ENCODE measurements at places on chromosomes 13 and 19.
A peak's percentile ranks its signal among the peaks of the same experiment; 100 is the strongest.

DNA sequence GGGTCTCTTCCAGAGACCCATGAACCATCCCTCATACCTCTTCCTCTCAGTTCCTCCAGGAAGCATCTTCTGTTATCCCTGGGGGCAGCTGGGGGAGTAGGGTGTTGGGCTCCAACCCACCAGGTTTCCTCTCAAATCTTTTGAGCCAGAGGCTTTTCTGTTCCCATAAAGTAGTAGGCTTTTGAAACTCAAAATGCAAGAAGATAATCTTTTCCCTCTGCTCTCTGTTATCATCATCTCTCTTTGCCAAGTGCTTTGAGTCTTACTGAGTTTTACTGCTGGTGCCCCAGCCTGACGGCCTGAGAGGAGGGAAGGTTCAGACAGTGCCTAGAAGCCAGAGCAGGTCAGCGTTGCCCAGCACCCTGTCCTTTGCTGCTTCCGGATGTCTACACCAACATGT lies 157.2 kb downstream of the B3GLCT start:
- no peak for DNase-seq

GRCh38 chr13:51794964-51795363 lies 9.0 kb downstream of the DHRS12 start:
- DNase-seq = no peak

DNA sequence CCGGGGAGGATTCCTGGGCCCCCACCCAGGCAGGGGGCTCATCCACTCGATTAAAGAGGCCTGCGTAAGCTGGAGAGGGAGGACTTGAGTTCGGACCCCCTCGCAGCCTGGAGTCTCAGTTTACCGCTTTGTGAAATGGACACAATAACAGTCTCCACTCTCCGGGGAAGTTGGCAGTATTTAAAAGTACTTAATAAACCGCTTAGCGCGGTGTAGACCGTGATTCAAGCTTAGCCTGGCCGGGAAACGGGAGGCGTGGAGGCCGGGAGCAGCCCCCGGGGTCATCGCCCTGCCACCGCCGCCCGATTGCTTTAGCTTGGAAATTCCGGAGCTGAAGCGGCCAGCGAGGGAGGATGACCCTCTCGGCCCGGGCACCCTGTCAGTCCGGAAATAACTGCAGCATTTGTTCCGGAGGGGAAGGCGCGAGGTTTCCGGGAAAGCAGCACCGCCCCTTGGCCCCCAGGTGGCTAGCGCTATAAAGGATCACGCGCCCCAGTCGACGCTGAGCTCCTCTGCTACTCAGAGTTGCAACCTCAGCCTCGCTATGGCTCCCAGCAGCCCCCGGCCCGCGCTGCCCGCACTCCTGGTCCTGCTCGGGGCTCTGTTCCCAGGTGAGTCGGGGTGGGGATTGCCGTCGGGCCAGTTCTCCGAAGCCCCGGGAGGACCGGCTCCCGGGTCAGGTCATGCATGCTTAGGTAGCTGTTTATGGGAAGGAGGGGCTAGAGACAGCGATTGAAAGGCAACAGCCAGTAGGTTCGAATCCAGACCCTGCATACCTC lies at the start of gene ICAM1:
ICAM1 (plus strand) TSS at position 505 of the 779 bp plus-strand sequence; CDS start at position 545, 40 bp downstream.
- peak; percentile 78 for DNase-seq

DNA sequence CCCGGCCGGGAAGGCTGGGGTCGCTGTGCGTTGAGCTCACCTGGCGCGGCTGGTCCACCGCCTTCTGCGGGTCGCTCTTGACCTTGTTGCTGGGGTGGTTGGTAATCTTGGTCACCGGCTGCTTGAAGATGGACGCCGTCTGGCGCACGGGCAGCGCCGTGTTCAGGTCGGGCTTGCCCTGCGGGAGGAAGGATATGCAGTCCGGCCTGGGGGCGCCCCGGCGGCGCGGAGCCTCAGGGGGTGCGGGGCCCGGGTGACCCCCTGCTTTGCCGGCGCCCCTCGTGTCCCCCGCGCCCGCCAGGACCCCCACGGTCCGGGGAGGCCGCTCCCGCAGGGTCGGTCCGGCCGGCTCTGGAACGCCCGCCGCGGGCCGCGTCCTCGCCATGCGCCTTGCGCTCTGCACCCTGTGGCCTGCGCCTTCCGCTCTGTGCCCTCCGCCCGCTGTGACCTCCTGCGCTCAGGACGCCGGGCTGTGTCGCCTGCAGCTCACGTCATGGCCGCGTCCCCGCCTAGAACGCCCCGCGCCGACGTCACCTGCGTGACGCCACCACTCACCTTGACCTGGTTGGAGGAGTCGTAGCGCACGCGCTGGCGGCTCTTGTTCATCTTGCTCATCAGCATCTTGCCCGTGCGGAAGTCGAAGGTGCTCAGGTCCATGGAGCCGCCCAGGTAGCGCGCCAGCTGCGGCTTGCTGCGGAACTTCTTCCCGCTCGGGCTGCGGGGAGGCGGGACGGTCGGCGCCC lies 8.0 kb downstream of the MBD3 start:
- DNase-seq = no peak

- no peak for DNase-seq
These were observed 165.0 kb downstream of the LACC1 start for GRCh38 chr13:44044547-44045179.

DNA sequence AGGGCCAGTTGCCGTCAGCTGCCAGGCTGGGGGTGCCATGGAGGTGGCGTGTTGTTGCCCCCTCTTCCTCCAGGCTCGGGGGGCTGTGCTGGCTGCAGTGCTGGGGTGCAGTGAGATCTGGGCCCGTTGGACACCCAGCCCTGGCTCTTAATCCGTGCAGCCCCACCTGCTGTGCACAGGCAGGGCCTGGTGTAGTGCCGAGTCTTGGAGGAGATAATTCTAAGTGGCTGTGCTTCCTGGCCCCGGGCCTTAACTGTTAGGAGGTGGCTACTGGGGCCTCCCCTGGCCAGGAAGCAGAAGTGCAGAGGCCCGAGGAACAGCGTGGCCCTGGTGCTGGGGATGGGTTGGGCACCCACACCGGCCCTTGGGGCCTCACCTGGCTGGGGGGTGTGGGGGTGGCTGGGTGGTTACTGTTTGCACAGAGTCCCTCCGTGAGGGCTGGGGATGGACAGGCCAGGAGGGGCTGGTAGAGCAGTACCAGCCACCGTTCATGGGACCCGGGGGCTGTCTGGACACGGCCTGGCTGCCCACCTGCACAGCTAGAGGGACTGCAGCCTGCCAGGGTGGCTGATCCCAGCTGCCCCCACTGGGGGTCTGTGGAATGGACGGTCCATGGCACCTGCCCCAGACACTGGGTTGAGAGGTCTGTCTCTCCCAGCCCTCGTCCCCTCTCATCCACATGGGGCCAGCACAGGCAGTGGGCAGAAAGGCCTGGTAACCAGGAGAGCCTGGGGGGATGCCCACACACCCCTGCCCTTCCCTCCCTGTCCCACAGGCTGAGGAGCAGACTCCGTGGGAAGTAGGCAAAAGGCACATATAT lies 3.3 kb downstream of the GPX4 start:
- DNase-seq = no peak

- no peak for DNase-seq
These were observed 557.0 kb downstream of the FGF9 start for GRCh38 chr13:22227895-22228294.

DNA sequence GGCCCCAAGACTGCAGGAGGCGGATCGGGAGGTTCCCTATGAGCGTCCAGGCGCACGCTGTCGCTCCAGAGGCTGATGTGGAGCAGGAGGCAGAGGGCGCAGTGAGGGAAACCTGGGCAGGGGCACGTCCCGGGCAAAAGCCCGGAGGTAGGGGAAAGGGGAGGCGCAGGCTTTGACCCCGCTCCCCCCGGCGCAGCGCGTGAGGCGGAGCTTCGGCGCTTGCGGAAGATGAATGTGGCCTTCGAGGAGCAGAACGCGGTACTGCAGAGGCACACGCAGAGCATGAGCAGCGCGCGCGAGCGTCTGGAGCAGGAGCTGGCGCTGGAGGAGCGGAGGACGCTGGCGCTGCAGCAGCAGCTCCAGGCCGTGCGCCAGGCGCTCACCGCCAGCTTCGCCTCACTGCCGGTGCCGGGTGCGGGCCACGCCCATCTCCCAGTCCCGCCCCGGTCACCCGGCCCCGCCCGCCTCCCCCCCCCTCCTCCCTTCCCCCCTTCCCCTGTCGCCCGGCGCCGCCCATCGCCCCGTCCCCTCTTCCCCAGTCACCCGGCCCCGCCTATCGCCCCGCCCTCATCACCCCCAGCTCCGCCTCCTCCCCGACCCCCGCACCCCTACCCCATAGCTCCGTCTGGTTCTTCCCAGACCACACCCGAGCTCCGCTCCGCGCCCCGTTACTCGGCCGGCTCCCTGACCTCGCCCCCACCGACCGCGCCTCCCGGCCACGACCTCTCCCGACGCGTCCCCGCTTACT lies 4.1 kb downstream of the HMG20B start:
- peak; percentile 50 for DNase-seq

- no peak for DNase-seq
These were observed 23.5 kb upstream of the EBPL start for GRCh38 chr13:49714757-49715156.

DNA sequence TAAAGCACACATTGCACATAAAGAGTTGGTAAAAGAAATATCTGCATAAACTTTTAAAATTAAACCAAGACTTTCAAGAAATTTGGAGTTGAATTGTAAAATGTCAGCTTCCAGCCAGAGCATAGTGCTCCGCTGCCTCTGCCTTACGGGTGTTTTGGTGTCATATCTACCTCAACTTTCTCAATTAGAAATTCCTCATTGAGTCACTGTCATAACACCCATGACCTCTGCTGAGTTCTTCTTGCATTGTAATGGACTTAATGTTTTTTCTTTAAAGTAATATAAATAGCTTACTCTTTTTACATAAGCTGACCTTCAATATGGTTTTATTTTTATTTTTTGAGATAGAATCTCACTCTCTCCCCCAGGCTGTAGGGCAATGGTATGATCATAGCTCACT lies 551.0 kb upstream of the NBEA start:
- no peak for DNase-seq

DNA sequence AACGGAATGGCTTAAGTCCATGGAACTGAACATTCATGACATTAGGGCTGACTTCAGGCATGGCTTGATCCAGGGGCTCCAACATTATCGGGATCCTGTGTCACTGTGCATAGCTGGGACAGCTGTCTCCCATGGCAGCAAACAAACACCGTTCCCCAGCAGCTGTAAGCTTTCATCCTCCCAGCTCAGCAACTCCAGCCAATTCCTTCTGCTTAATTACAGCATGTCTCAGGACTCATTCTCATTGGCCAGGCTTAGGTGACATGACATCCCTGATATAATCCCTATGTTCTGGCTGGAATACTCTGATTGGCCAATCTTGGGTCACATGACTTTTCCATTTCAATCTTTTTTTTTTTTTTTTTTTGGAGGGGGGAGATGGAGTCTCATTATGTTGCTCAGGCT lies 10.9 kb upstream of the TLE5 start:
- DNase-seq = no peak

DNA sequence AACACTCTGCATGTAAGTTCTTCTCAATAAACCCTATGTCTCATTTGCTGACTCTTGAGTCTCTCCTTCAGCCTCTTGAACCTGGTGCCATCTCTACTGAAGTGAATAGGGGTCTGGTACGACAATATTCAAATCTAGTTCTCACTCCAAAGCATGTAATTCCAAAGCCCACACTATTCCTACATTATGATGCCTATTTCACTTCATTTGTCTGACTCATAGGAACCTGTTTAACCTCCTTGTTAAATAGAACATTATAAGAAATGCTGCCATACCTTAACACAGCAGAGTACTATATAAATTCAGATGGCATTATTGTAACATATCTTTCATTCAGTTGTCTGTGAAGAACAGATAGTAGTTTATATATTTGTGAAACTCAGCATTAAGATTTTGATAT lies 67.1 kb downstream of the STARD13 start:
- DNase-seq = no peak

DNA sequence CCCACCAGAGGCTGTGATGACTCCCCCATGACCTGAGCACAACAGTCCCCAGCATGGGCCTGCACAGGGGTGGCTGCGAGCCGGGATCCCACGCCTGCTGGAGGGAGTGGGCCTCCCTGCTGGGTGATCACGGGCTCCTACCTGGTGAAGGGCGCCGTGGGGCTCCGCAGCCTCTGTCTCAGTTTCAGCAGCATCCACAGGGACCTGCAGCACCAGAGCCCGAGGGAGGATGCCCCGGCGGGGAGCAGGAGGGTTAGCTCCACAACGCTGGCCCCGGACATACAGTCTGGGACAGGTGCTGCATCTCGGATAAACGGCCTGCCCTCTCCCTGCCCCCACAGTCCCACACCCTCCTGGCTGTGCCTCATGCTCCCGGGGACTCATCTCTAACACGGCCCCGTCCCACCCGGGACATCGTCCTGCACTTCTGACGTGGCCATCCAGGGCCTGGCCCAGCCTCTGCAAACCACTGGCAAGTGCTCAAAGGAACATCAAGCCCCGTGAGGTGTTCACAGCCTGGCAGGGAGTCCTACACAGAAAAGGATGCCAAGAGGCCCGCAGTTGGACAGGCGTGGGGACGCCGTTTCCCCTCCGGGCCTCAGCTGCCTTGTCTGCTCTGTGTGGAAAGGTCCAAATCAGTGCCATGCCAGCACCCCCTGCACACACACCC lies 10.5 kb downstream of the PEX11G start:
- DNase-seq = no peak

DNA sequence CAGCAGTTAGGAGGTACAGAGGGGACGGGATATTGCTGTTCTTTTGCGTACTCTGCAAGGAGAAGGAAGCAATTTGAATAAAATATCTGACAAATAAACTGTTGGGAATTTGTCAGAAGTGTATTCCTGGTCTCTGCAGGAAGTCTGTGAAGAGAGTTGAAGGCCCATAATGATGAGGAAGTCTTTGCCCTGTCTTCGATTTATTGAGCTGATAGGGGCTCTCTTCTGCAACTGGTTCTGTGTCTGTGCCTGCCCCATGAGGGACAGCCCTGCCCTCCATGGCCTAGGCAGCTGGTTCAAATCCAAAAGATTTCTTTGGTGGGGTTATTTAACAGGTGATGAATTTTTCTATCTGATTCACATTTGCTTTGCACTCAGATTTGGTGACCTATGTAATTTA lies 339.7 kb upstream of the EDNRB start:
- DNase-seq = no peak

DNA sequence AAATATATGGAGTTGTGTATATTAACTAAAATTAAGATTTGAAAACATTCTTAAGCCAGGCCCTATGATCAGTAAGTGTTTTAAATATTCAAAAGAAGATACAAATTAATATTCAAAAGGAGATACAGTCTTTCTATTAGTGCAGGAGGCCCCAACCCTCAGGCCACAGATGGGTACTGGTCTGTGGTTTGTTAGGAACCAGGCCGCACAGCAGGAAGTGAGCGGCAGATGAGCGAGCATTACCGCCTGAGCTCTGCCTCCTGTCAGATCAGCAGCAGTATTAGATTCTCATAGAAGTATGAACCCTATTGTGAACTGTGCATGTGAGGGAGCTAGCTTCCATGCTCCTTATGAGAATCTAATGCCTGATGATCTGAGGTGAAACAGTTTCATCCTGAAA lies 232.9 kb downstream of the FOXO1 start:
- no peak for DNase-seq

DNA sequence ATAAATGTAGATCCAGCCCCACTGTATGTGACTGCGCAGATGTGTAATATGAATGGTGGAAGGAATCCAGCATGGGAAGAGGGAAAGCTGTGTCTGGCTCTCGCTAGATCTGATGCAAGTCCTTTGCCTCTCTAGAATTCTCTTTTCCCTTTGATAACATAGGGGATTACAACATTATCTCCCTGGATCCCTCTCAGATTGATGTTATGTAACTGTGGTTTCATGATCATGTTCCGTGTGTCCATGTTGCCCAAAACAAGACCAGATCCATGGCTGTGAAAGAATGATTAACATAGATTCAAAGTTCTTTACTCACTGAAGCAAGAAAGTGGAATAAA lies 184.0 kb upstream of the UBL3 start:
- no peak for DNase-seq
